ENCODE measurements at places on chromosomes 16 and 17. TPM values are rescaled to one million over a fixed set of nuclear protein-coding genes. Genes with fewer than 3 reads are reported as not detected.

The TNFRSF17 gene
- not detected for total RNA-seq

The EXOSC6 gene
- total RNA-seq: 16.8 TPM

The EVI2B gene
- 2.9 TPM for total RNA-seq

The PRSS8 gene
- total RNA-seq: not detected

The ACSM2A gene
- not detected for total RNA-seq

The MC1R gene
- total RNA-seq: 4.4 TPM

The WNK4 gene
- 1.5 TPM for total RNA-seq

The ZFHX3 gene
- total RNA-seq: 13.4 TPM

The SLC16A3 gene
- total RNA-seq: 107 TPM

The SLC52A1 gene
- not detected for total RNA-seq

The PHOSPHO1 gene
- total RNA-seq: 0.06 TPM

The FCSK gene
- 8.5 TPM for total RNA-seq

The KRTAP16-1 gene
- not detected for total RNA-seq

The CX3CL1 gene
- total RNA-seq: 5.6 TPM

The ANKFN1 gene
- total RNA-seq: not detected

The DRC3 gene
- 2.0 TPM for total RNA-seq

The KRT25 gene
- total RNA-seq: not detected

The TMC7 gene
- 0.06 TPM for total RNA-seq

The TNP2 gene
- total RNA-seq: not detected

The KRTAP2-3 gene
- total RNA-seq: not detected

The GTF3C1 gene
- total RNA-seq: 65.9 TPM

The KRTAP4-9 gene
- not detected for total RNA-seq

Measured in cardiac ventricle fibroblast (primary cell).